Tibial nerve (tissue), 4 donors: ENCODE measurements at places on chromosomes 5 and 9. TPM values are rescaled to one million over a fixed set of nuclear protein-coding genes. Genes with fewer than 3 reads are reported as not detected.

Gene ANGPTL2
- 54.3 TPM for total RNA-seq

DNA sequence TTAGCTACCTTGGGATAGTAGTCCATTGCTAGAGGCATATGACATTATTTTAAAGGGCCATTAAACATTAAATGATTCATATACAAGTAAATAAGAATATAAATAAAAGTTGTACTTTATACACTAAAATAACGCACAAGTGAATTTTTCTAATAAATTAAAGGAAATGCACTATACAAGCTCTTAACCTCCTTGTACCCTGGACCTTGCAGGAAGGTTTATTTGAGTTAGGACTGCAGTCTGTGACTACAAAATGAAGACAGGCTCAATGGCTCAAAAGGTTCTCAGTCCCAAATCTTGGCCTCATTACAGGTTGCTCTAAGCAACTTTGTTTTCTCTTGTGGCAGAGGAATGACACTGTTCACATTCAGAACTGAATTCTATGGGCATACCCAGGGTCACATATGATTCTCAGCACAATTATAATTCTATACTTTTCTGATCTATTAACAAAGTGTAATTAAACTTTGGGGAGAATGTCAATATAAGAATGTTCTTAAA is 34.4 kb downstream of the FEM1C start:
- DNase-seq = no peak

DNA sequence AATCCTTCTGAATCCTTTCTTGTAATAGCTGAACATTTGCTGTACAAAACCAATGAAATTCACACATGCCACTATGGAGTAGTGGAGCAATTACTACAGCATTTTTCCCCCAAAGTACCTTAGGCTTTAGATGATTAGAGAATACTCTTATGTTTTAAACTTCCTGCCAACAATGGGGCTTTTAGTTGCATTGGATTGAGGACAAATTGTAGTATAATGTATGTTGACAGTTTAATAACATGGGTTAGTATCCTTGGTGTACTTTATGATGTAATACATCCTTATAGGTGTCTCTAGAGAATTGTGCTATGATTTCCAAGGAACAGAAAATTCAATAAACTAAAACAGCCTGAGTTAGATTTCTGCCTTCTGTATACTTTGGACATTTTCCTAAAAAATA is 422.7 kb upstream of the GRAMD2B start:
- DNase-seq = no peak

Gene PCA3
- not detected for total RNA-seq

- no peak for DNase-seq
Measured at GRCh38 chr5:80239680-80240367, 16.0 kb downstream of the SERINC5 start.

Gene IL33
- 22.5 TPM for total RNA-seq

GRCh38 chr9:124388275-124389048 is 26.8 kb downstream of the PSMB7 start:
- no peak for DNase-seq

Gene LCN15
- not detected for total RNA-seq

Gene MCTP1
- 50.4 TPM for total RNA-seq

Gene PDE6A
- total RNA-seq = not detected

- DNase-seq = no peak
Measured at GRCh38 chr9:14313378-14313940, 482 bp downstream of the NFIB start.

DNA sequence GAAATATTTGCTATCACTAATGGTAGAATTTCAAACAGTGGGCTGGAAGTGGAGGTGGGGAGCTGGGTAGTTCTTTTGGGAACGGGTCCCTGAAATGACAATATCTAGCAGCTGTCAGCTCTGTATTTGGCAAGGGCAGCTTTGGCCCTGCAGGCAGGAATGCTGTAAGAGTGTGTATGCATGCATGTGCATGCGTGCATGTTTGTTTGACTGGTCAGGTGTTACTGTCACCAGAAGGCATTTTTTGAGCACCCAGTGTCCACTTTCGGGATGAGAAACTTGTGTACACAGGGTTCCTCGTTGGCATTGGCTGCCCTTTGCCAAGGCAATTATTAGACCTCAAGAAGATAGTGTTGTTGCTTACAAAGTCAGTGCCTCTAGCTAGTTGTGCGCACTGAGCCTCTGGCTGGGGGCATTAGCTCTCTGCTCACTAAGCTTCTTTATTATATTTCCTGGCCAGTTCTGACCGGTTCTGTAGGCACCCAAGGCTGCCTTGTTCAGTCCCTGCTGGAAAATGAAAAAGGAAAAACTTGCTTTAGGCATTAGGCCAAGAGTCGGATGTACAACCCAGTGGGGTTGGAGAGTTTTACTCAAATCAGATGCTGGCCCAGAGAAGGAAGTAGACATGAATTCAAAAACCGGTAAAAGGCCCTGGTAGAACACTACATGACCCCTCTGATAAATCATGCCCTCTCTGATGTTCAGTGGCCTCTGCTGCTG is 2.0 kb downstream of the CYFIP2 start:
- no peak for DNase-seq

DNA sequence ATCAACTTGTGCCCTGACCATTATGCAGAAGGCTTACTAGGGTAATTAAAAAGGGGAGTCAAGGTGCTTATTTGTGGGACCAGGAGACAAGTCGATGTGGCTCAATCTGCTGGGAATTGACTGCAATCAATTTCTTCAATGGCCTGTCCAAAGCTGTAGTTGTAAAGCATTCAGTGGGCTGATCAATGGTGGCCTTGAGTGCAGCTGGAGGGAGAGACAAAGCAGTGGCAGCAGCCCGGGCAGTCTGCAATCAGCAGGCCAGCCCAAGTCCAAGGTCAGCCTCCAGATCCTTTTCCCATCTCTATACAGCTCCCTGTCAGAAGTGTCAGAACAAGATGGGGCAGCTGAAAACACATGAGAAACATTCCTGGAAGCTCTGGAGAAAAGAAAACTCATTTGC is 51.0 kb upstream of the BRINP1 start:
- no peak for DNase-seq

GRCh38 chr9:80491086-80491696 is 919.4 kb downstream of the TLE4 start:
- no peak for DNase-seq

GRCh38 chr5:107966201-107966600 is 295.5 kb upstream of the EFNA5 start:
- no peak for DNase-seq

DNA sequence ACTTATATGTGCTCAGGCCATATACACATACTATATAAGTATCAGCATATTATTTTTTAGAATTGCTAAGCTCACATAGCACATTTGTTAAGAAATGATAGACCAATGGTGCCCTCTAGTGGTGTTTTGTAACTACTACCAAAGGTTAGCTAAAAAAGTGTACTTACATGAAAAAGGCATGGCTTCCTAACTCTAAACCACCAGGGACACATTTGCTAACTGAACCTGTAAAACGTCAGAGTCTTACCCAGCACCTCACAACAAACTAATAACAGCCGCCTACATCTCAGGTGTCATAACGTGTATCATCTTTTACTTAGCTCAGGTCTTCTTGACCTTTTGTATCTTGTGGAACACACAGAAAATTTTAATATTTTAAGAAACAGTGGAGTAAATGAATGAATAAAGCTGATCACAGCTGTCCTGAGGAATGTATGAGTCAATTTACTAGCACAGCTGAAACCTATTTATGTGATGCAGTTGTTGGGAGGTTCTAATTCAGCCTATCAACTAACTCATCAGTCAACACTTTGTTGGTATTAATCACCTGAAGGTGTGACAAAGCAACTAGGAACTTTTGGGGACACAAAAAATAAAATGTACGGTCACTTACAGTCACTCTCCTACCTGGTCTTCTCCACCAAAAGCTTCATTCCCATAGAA is 72.9 kb downstream of the BAAT start:
- DNase-seq = peak; percentile 44

- no peak for DNase-seq
Measured at GRCh38 chr9:134291452-134291881, 34.8 kb upstream of the RXRA start.

- DNase-seq = no peak
Measured at GRCh38 chr5:123811831-123812230, 299.9 kb downstream of the CSNK1G3 start.

Gene EMB
- total RNA-seq = 9.4 TPM

Gene SPATA31C1
- total RNA-seq = not detected

GRCh38 chr9:82555431-82556051 is 507.4 kb downstream of the RASEF start:
- no peak for DNase-seq

Gene FPGS
- total RNA-seq = 309 TPM

DNA sequence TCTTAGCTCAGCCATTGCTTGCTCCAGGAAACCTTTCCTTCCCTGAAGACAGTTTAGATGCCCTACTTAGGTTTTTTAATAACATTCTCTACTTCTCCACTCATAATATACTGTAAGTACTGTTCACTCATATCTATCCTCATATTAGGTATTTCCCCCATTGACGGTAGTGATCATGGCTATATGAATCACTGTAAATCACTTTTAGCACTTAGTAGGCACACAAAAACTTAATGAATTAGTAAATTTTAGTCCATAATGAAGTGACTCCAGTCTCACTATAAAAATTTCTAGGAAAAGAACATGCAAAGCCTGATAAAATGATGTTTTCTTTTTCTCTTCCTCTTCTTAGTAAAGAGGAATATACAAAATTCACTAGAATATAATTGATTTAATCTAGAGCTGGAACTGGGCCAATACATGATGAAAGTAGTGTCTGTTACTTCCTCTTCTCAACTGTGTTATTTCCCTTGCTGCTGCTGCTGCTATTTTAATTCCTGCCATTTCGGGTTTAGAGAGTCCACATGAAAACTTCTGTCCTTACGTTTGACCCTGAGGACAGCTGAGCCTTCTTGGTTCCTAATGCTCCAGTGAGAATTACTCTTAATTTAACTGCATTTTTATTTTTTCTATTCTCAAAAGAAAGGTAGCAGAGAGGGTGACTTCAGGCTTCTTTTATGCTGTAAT is 73.5 kb downstream of the LNPEP start:
- DNase-seq = no peak

- DNase-seq = no peak
Measured at GRCh38 chr5:116281309-116281708, 196.5 kb downstream of the COMMD10 start.

DNA sequence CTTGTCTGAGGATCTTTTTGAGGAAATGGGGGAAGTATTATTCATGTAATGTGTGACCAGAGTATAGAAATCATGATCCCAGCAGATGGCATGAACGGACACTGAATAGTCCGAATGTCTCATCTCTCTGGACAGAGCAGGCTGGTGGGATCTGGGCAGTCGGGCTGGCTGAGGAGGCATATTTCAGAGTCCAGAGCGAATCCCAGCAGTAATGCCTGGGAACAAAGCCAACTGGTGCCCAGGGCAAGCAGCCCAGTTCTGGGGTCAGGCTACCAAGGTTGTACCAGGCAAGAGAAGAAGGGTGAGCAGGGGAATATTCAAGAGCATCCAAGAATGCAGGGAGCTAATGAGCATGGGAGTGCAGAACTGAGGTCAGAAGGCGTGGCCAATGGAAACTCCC is 306.4 kb downstream of the ZSWIM6 start:
- DNase-seq = no peak

GRCh38 chr9:94663140-94663539 is 23.8 kb upstream of the FBP1 start:
- DNase-seq = no peak

Gene COL23A1
- total RNA-seq = 11.7 TPM

DNA sequence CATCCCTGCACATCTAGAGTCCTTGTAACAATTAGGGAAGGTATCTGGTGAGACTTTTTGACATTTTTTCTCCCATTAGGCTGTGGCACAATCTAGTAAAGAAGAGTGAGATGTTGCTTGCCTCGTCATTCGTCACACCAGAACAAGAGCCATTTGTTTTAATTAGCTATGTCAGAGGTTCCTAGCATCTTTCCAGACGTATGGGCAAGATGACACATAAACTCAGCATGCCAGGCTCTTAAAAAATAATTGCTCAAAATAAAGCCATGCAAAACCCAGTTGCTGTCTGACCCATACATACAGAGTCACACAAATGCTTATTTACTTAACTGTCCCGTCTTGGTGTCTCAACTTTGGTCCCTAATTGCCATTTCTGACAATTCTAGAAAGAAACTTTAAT is 125.9 kb downstream of the TRPM3 start:
- no peak for DNase-seq

DNA sequence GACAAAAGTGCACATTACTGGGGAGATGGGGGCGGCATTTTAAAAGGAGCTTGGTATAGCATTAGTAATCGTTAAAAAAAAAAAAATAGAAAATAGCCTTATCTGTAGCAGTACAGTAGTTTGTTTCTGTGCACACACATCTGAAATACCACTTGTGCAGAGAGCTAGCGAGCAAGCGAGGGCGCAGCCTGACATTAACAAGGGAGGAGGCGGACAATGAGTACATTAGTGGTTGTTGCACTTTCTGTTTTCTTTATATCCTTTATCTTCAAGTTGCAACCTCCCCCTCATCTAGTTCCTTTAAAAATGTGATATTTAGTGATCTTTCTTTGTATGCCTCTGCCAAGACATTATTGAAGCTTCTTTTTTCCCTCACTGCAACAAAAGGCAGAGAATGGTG is 880 bp upstream of the PTPDC1 start:
- DNase-seq = no peak

DNA sequence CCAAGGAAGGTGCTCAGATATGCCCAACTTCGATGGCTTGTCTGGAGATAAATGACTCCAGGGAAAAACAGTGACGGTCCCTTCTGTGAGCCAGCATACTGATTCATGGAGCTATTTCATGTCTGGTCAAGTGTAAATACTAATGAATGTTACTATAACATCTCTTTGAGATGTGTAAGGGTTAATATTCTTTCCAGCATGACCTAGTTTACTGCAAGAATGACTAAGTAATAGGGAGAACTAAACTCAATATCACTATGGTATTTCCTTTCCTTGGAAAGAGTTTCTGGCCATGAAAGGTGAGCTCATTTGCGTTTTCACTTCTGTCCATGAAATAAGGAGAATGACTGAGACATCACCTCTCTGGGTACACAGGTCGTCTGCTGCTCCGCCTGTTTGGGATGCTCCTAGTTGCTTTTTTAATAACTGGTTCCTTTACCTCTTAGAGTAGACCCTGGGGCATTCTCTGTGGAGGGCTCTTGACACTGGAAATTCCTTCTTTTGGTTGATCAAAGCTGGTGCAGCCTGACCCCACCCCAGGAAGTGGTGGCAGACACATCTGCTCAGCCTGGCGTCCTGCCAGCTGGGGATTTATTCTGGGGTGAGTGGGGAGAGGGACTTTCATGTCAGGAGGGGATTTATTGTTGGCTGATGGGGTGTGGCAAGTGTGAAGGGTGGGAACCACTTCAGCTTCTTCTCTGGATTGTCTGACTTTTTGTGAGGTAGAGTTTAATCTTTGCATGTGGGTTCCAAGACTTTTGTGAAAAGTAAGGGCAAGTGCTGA is 250.0 kb upstream of the MPDZ start:
- DNase-seq = no peak

Gene GLRA1
- total RNA-seq = not detected

Gene OMD
- total RNA-seq = 64.9 TPM

- no peak for DNase-seq
Measured at GRCh38 chr9:92740446-92740961, 24.1 kb downstream of the BICD2 start.

Gene TNC
- 154 TPM for total RNA-seq

Gene GMCL2
- not detected for total RNA-seq

- no peak for DNase-seq
Measured at GRCh38 chr5:103260951-103261350, 2.4 kb downstream of the MACIR start.

Gene NADK2
- 31.8 TPM for total RNA-seq

Gene FOXD1
- total RNA-seq = 40.5 TPM

GRCh38 chr9:8660383-8660782 is 860.8 kb upstream of the DMAC1 start:
- peak; percentile 88 for DNase-seq
